ENCODE measurements at places on chromosomes 13 and 19.

DNA sequence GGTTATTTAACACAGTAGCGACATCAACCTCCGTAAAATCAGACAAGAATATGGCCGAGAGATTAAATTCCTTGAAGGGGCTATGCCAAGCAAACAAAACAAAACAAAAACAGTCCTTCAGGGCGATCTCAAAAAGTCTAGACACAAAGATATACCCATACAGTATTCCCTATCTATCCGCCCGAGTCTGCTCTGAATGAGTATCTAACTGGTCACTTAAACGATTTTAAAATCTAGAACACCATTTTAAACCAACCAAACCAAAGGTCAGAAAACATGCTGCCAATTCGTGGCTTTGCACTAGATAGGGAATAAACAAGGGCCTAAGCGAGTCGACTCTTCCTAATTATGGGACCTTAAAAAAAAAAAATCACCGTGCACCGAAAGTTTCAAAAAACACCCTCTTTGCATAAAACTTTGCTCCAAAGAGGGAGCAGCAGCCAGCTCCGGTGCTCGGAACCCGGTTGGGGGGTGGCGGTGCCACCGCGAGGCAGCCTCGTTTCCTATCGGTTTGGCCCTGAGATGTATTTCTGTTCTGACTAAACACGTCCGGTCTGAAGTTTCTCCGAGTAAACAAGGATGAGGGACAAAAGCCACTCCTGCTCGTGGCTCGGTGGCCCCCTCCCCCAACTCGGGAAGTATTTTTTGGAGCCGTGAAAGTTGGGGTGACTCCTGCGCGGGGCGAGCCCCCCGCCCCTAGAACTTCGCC lies 1.8 kb downstream of the HMGB1 start:
- peak; percentile 44 for DNase-seq

GRCh38 chr19:28546148-28546685 lies 666.7 kb downstream of the UQCRFS1 start:
- DNase-seq: no peak

GRCh38 chr19:23436318-23436717 lies 41.0 kb upstream of the ZNF91 start:
- no peak for DNase-seq

DNA sequence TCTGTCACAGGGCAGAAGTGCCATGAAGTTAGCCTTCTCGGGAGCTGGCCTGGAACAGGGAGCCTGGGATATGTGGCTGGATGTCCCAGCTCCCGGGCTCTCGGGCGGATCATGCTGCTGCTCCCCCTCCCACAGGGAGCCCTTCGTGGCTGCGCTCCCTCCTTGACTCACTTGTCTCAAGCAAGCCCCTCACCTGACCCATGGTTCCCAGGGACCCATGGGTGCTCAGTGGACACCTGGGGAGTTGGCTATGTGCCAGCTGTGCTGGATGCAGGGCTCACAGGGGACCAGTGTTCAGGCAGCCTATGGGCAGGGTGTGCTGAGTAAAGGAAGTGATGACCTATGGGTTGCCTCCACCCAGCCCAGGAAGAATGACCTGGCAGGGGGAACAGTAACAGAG lies 213.1 kb upstream of the SGCG start:
- DNase-seq: no peak

GRCh38 chr13:110340812-110341444 lies 33.8 kb downstream of the COL4A2 start:
- peak; percentile 3 for DNase-seq

GRCh38 chr13:34452831-34453230 lies 489.2 kb upstream of the NBEA start:
- no peak for DNase-seq

DNA sequence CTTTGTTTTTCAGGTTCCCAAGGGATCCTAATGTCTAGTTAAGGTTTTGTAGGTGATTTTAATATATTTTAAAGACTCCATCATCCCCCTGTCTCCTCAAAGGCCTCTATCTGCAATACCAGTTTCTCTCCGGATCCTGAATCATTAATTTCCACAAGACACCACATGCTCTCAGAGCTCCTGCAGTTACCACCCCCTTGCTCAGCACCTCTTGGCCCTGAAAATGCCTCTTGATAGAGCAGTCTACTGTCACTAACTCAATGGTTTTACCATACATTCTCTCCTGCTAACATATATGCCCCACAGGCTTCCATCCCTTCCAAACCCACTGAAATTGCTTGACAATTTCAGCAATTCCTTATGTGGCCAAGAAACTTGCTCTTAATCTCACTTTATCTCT lies 1.9 kb upstream of the PEG3 start:
- no peak for DNase-seq

- DNase-seq: no peak
These were observed 122.3 kb upstream of the GPC6 start for GRCh38 chr13:93104270-93104669.

GRCh38 chr19:34778342-34778741 lies 5.3 kb upstream of the ZNF599 start:
- DNase-seq: no peak

GRCh38 chr13:52158629-52159158 lies 703 bp downstream of the NEK3 start:
- no peak for DNase-seq

DNA sequence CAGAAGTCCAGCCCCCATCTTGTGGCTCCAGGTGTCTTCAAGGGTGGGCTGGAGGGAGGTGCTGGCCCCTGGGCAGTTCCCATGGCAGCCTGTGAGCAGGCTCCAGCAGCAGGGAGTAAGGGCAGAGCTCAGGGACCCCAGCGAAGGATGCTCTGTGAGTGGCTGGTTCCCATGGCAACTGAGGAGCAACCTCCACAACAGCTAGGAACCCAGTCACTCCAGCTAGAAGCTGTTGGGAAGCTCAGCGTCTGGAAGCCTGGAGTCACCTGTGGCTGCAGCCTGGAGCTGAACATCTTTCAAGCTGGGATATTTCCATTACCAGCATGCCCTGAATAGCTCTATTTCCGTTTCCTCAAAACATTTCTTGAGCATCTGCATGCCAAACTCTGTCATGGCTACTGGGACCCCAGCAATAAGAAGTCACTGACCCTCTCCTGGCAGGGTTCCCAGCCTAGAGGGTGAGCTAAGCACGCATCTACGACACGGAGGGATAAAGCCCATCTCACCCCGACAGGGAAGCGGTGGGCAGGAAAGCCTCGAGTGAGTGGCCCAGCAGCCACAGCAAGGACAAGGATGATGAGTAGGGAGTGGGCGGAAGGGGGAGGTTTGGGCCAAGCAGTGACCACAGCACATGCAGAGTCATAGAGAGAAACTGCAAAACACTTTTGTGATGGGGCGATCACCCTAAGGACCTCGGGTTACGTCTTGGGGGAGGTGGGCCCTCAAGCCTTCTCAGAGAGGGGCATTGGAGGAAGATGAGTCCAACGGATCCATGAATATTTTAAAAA lies 52.6 kb downstream of the ALOX5AP start:
- no peak for DNase-seq

GRCh38 chr13:57874530-57874929 lies 243.0 kb downstream of the PCDH17 start:
- no peak for DNase-seq

DNA sequence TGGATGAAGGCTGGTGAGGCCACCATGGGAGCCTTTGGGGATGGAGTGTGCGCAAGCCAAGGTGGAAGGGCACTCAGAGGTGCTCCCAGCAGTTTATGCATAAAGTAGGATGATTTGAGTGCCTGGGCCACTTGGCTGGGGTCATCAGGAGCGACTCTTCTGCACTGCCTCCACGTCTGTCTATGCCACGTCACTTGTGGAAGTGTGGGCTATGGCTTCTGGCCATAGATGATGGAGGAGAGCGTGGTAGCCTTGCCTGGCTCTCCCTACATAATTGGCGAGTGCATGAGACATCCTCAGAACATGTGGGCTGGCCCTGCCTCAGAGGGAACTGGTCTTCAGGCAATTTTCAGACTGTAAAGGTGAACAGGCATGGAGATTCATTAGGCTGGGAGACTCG lies 182.9 kb downstream of the TEX29 start:
- no peak for DNase-seq

DNA sequence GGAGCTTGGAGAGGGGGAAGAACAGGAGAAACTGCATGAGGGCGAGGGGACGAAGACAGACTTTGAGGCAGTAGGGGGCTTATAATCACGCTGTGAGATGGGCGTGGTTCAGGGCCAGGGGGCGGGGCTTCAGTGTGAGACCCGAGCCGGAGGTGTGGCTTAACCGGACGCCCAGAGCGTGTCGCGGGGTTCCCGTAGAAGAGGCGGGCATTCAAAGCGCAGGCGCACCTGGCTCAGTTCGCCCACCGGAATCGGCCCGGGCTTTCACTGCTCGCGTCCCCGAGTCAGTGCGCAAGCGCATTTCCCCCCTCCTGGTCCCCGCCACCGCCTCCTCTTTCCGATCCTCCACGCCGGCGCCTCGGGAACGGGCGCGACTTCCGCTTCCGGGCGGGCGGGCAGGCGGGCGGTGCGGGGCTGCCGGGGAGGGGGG lies 225 bp upstream of the ZNF865 start:
- DNase-seq: peak; percentile 97

GRCh38 chr19:18832306-18833140 lies 764 bp downstream of the UPF1 start:
- DNase-seq: no peak

DNA sequence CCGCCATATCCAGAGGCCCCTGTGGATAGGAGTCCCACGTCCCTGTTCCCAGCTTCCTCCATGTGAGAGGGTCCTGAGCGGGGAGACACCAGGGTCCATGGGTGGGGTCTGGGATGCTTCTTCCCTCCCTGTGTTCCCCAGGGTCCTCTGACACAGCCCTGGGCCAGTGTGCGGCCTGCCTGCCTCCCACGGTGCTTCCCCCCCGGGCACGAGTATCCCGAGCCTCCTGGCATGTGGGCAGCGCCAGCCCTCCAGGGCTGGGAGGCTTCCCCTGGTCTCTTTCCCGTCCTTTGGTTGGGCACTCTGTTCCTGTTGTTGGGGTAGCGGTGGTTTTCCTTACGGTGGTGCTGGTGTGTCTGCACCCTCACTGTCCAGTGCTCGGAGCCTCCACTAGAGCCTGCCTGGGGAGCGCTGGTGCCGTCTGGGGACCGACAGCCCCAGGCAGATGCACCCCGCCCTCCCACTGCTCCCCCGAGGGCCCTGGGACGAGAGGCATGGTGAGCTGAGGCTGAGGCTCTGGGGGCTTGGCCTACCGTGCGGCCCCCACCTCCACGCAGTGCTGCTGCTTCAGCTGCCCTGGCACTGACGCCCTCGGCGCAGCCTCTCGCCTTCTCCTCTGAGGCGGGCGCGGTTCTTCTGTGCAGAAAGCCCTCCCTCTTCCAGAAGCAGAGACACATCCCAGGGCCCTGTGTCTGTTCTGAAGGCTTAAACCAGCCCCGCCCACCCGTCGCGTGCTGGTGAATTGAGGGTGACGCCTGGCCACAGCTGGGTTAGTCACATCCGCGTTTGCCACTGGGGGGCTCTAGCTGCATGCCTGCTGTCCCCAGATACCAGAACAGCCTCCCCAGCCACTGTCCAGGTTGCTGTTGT lies 27.9 kb downstream of the PLEKHJ1 start:
- DNase-seq: no peak

- no peak for DNase-seq
These were observed 600 bp upstream of the HMGB1 start for GRCh38 chr13:30466358-30466714.

- DNase-seq: no peak
These were observed 38.8 kb downstream of the CARD8 start for GRCh38 chr19:48216933-48217332.

DNA sequence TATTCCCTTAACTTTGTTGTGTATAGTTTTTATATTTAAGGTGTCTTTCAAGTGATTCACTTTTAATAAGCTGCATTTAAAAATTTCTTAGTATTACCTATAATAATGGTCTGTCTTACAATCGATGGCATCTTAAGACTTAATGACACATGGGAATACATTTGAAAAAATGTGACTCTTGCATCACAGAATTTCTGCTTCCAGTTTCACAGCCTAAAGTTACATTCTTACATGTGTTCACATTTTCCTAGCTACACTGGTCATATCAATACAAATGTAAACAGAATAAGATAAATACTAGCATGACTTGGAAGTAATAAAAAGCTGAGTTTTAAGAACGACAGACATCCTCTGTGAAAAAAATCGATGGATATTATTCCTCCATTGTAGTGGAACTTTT lies 1597.1 kb upstream of the MIR17HG start:
- DNase-seq: no peak

DNA sequence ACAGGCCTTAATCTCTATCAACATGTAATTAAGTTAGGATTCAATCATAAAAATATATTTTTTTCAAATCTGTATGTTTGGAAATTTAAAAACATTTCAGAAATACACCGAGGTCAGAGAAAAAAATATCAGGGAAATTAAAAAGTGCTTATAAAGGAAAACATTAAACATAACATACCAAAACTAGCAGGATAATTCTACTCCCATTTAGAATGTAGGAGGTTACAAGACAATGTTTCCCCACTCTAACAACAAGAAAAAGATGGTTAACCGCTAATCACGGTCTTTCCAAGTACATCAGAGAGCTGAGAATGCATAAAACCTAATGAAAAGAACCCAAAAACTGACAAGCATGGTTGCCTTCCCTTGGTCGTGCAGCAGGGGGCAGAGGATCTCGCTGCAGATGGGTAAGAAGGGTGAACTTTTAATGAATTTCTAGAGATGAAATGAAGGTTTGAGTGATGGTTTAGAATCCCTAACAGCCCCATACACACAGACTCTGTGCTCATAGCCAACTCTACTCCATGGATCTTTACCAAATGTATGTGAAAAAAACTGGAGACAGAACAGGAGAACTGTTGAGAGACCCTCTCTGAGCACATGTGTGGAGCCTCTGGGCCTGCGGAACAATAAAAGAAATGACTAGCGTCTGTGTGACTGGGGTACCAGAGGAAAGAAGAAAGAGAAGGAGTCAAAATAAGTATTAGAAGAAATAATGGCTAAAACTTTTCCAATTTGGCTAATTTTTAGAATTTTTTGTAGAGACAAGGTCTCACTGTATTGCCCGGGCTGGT lies 51.3 kb upstream of the LSM14A start:
- DNase-seq: peak; percentile 14

- no peak for DNase-seq
These were observed at the start of gene TRPM4 for GRCh38 chr19:49157445-49158224. TSS of gene TRPM4 (plus strand) at chr19:49157792. CDS start at chr19:49157867, 75 bp downstream.

GRCh38 chr19:3978145-3978544 lies 7.1 kb downstream of the EEF2 start:
- DNase-seq: no peak

GRCh38 chr19:49912965-49913685 lies 15.9 kb upstream of the ATF5 start:
- DNase-seq: no peak

DNA sequence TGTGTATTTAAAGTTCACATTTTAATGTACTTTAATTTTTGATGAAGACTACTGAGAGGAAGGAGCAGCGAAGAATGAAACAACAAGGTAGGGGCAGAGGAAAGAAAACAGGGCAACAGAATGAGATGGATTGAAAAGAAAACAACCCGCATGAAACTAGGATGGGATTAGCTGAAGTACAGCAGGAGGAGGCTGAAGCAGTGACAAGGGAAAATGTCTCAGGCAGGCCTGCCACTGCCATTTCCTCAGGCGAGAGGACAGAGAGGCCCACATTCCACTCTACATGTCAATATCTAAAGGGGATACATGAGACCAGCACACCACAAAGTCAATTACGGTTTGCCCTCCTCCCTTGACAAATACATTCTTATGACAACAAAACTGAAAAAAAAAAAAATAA lies 1703.2 kb downstream of the EFNB2 start:
- DNase-seq: no peak
